Upper lobe of right lung (tissue), 1 donor: ENCODE measurements at places on chromosomes 6 and 20.

DNA sequence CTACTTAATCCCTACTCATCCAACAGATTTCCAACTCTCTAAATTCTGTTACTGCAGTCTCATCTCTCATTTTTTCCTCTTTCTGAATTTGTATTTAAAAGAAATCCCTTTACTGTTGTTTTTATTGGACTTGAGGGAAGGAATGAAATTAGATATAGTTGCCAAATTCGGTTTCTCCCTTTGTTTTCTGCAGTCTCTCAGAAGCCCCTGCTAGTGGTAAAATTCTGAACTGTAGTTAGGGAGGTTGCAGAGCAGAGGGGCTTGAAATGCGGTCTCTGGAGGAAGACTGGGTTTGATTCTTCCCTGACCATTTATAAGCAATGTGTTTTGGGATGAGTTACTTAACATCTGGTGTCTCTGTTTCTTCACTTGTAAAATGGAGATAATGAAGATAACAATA lies 106.3 kb upstream of the TBX18 start:
- no peaks in the 10 kb centered on the region for H3K4me1 ChIP-seq
- no peaks in the 10 kb centered on the region for H3K36me3 ChIP-seq
- DNase-seq, result no peak
- no peak overlapping the region for H3K27ac ChIP-seq

- H3K27ac ChIP-seq, result no peak overlapping the region
- no peak overlapping the region for H3K4me3 ChIP-seq
- no peak for DNase-seq
- no peaks in the 10 kb centered on the region for H3K27me3 ChIP-seq
- H3K36me3 ChIP-seq, result no peaks in the 10 kb centered on the region
Observed at GRCh38 chr6:51953246-51953645, 134.2 kb downstream of the PKHD1 start.

GRCh38 chr6:35727231-35727934 lies 9.4 kb upstream of the ARMC12 start:
- no peaks in the 10 kb centered on the region for H3K27me3 ChIP-seq
- peak overlapping the region; percentile 55 for H3K4me3 ChIP-seq
- peak; percentile 92 for DNase-seq
- no peaks in the 10 kb centered on the region for H3K36me3 ChIP-seq
- peak overlapping the region; percentile 99 for H3K27ac ChIP-seq

GRCh38 chr6:56115715-56116114 lies 131.7 kb downstream of the COL21A1 start:
- no peak for DNase-seq
- H3K36me3 ChIP-seq, result no peaks in the 10 kb centered on the region
- H3K27ac ChIP-seq, result no peak overlapping the region
- H3K27me3 ChIP-seq, result no peaks in the 10 kb centered on the region

DNA sequence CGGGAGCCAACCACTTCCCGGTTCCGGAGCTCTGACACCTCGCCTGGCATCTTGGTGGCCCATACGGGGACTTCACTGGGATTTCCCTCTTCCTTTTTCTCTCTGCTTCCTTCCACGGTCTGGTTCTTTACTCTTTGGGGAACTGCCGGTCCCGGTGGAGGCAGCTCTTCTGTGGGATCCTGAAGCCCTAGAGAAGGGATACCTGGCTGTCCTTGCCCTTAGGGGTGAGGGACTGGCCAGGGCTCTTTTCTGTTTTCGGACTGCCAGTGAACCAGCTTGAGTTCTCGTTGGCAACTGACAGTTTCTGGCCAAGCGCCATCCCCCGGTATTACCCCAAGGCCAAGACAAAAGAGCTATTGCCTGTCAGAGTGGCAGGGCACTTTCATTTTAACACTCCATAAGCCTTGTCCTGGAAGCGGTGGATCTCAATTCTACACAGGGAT lies 880 bp upstream of the CPXM1 start:
- no peaks in the 10 kb centered on the region for H3K36me3 ChIP-seq
- DNase-seq, result no peak
- H3K4me1 ChIP-seq, result peaks cover 12% of the 10 kb centered on the region
- peaks cover 78% of the 10 kb centered on the region for H3K27me3 ChIP-seq
